ENCODE measurements at places on chromosomes 6 and 20.

DNA sequence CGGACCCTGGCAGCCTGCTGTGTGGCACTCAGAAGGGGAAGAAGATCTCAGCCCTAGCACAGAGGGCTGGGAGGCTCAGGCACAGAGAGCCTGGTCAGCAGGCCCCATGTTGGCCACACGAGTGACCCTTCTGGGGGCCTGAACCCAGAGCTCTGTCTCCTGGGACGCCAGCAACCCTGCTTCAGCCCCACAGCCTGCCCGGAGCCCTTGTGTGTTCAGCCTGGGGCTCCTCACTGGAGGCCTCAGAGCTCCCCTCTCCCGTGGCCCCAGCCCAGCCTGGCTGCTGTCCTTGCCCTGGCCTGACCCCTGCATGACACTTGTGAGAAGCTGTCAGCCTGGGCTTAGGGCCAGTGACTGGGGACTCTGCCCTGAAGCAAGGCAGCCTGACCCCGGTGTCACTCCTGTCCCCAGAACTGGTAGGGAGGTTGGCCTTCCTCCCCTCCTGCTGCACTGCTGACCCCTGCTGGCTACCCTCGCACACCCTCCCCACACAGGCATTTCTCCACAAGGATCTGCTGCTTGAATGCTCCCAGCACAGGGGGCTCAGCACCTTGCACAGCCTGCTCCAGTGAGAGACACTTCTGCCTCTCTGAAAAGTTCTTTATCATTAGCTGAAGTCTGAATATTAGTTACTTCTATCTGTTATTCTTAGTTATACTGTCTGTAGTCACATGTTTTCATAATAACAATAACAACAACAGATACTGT is 15.4 kb upstream of the IP6K3 start:
- H3K36me3 ChIP-seq = no peaks in the 10 kb centered on the region
- peaks cover 4% of the 10 kb centered on the region for H3K4me1 ChIP-seq
- no peaks in the 10 kb centered on the region for H3K27me3 ChIP-seq
- DNase-seq = no peak
- no peak overlapping the region for H3K4me3 ChIP-seq
- no peak overlapping the region for H3K27ac ChIP-seq

DNA sequence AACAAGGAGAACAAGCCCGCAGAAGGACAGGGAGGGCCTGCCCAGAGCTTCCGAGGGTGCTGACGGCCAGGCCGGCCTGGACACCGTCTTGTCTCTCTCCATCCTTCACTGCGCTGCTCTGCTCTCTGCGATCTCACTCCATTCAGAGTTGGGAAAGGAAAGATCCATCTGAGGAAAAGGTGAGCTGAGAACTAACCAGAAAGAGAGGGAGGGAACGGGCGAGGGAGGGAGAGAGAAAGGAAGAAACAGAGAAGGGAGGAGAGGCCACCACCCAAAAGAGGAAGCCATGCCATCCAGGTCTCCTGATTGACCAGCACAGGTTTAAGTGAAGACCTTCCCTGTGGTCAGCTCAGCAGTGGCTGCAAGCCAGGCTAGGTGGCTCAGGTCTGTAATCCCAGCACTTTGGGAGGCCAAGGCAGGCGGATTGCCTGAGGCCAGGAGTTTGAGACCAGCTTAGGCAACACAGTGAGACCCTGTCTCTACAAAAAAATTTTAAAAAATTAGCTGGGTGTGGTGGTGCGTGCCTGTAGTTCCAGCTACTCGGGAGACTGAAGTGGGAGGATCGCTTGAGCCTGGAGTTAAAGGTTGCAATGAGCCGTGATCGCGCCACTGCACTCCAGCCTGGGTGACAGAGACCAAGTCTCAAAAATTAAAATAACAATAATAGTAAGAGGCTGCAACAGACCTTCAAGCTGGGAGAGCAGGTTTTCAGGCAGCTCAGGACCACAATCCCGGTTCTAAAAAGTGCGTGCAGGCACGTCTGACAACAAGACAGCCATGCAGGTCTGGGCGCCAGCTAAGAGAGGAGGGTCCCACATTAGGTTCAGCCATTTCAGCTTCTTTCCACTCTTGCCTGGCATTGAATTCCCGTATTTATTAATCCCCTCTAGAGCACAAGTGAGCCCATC is 34.2 kb upstream of the DLGAP4 start:
- H3K36me3 ChIP-seq = no peaks in the 10 kb centered on the region
- no peaks in the 10 kb centered on the region for H3K4me1 ChIP-seq
- DNase-seq = no peak
- no peak overlapping the region for H3K4me3 ChIP-seq
- H3K27ac ChIP-seq = no peak overlapping the region
- H3K27me3 ChIP-seq = peaks cover 13% of the 10 kb centered on the region

GRCh38 chr20:54103067-54103761 is 32.8 kb upstream of the BCAS1 start:
- H3K27me3 ChIP-seq = no peaks in the 10 kb centered on the region

DNA sequence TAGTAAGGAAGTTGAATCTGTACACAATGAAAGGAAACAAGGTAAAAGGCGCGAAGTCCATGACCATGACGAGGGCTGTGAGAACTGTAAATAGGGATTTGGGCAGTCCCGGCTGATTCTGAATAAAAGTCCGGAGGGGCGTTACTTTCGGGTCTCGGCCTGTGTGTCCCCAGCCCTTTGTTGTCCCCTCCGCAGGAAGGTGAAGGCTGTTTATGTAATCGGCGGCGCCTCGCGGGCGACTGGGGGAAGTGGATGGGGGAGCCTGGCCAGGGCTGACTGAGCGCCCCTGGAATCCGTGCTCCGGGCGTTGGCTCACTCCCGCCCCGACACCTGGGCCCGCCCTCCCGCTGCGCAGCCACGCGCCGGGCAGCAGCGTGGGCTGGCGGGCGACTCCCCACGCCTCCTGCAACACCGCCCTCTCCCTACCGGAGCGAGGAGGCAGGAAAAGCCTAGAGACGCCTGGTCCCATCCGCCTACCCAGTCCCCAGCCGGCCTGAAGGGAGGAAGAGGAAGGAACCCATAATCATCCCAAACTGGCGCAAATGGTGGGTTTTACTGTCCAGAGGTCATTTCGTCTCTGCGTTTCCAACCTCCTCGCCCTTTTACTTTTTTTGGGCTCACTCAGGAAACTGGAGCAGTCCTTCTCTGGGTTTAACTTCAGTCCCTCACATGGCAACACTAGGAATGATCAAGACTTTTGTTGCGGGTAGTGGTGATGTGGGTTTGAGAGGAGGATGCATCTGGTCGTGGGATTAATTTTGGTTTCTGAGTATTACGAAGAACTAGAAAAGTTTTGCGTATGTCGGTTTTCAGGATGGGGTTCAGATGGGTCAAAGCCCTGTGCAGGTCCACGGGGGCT is 12.1 kb downstream of the TRIM31 start:
- H3K36me3 ChIP-seq = no peaks in the 10 kb centered on the region
- peaks cover 36% of the 10 kb centered on the region for H3K4me1 ChIP-seq
- DNase-seq = no peak
- H3K27me3 ChIP-seq = peaks cover 18% of the 10 kb centered on the region
- peak overlapping the region; percentile 46 for H3K4me3 ChIP-seq
- H3K27ac ChIP-seq = peak overlapping the region; percentile 60

DNA sequence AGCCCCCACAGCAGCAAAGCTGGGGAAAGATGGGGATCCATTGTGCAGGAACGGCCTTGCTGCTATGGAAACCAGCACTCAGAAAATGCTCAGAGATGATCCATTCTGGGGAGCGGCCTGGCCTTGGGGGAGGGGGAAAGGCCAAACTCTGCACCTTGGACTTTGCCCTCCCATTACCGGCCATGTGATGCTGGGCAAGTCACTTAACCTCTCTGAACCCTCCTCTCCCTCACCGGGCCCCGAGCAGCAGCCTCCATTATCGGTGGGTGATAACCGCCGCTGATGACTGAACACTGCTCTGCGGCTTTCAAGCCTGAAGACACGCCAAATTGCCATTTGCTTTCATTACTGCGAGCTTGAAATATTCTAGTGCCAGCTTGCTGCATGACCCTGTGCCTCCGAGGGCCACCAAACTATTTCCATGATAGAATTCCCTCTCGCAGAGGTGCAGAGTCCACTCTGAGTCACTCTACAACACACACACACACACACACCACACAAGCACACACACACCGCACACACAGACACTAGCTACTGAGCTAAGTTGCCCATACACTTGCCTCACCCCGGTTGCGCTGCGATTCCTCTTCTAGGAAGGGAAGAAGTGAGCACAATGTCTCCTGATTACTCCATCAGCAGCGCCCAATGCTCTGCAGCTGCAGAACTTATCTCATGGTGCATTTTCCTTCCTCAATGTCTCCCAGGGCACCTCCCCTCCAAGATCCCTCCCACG is 20.6 kb upstream of the SIRPA start:
- no peaks in the 10 kb centered on the region for H3K4me1 ChIP-seq
- H3K27me3 ChIP-seq = no peaks in the 10 kb centered on the region
- no peak overlapping the region for H3K27ac ChIP-seq
- no peak overlapping the region for H3K4me3 ChIP-seq

- H3K27me3 ChIP-seq = no peaks in the 10 kb centered on the region
- no peaks in the 10 kb centered on the region for H3K36me3 ChIP-seq
- no peak for DNase-seq
- H3K4me1 ChIP-seq = no peaks in the 10 kb centered on the region
- H3K4me3 ChIP-seq = no peak overlapping the region
- H3K27ac ChIP-seq = no peak overlapping the region
Measured at GRCh38 chr6:129565366-129565765, 144.6 kb downstream of the ARHGAP18 start.

- peak overlapping the region; percentile 97 for H3K4me3 ChIP-seq
- H3K27me3 ChIP-seq = no peaks in the 10 kb centered on the region
- no peak for DNase-seq
- no peaks in the 10 kb centered on the region for H3K36me3 ChIP-seq
- H3K27ac ChIP-seq = peak overlapping the region; percentile 100
- peaks cover 33% of the 10 kb centered on the region for H3K4me1 ChIP-seq
Measured at GRCh38 chr6:163414946-163415619, 565 bp downstream of the QKI start.

DNA sequence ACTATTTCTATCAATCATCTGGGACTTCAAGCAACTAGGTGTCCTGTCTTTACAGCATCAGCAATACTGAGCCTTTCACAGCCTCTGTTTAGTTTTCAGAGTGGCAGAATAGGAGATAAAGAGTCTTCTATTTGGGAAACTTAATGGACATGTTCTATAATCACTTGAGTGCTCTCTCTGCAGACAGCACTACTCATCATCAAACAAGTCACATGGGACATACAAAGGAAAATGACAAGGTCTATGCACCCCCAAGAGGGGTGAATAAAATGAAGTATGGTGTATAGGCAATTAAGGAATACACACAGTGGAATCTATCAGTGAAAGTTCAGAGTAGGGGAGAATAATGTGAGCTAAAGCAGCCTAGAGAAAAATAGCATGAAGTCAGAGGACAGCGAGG is 237.8 kb upstream of the THEMIS start:
- H3K27me3 ChIP-seq = no peaks in the 10 kb centered on the region
- H3K4me1 ChIP-seq = peaks cover 9% of the 10 kb centered on the region
- H3K36me3 ChIP-seq = no peaks in the 10 kb centered on the region
- DNase-seq = no peak

DNA sequence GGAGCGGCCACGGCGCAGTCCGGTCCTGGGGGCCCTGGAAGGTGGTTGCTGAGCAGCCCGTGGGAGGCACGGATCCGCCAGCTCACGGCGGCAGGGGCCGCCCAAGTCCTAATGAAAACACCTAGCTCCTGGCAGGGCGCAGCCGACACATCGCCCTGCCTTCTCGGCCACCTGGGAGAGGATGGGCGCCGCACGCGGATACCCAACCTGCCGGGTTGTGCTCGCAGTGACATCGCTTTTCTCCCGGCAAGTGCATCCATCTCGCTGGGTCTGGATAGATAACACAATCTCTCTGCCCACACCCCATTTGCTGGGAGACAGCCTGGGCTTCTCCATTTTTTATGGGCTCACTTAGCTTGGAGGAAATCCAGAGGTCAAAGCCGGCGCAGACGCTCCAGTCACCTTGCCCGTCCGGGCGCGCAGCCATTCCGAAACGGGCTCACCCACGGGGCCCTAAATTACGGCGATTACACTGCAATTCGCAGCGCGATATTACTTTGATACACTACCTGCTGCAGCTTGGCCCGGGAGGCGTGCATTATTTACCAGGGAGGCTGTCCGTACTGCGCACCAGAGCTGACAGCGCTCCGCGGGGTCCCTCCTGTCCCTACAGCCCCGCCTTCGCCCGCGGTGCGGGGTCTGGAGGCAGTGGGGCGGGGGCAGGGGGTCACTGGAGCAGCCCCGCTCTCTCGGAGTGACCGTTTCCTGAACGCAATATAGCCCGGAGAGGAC is 36.2 kb upstream of the CCDC167 start:
- DNase-seq = no peak
- peak overlapping the region; percentile 26 for H3K4me3 ChIP-seq
- no peaks in the 10 kb centered on the region for H3K36me3 ChIP-seq
- peaks cover 67% of the 10 kb centered on the region for H3K27me3 ChIP-seq
- no peak overlapping the region for H3K27ac ChIP-seq
- H3K4me1 ChIP-seq = peaks cover 15% of the 10 kb centered on the region

GRCh38 chr6:140872885-140873284 is 1259.8 kb upstream of the GJE1 start:
- H3K27me3 ChIP-seq = no peaks in the 10 kb centered on the region
- no peak overlapping the region for H3K4me3 ChIP-seq
- no peak for DNase-seq
- no peaks in the 10 kb centered on the region for H3K36me3 ChIP-seq
- H3K4me1 ChIP-seq = no peaks in the 10 kb centered on the region

DNA sequence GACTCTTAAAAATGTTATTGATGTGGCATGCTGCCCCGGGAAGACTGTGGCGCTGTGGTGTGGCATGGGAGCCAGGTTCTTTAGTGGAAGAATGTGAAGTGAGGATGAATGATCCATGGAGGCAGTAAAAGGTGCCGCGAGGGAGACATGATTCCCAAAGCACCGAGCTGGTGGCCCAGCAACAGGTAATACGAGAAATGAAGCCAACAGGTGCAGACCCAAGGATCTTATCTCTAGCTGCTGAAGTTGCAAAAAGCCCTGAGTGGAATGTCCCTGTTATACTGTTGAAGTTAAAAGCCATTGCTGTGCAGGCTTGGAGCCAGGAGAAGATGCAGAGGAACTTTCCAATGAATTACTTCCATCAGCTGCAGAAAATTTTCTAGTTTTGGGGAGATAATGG is 53.5 kb downstream of the OR2B6 start:
- DNase-seq = no peak
- H3K4me3 ChIP-seq = no peak overlapping the region
- peaks cover 3% of the 10 kb centered on the region for H3K27me3 ChIP-seq
- no peak overlapping the region for H3K27ac ChIP-seq
- no peaks in the 10 kb centered on the region for H3K36me3 ChIP-seq

- no peak overlapping the region for H3K4me3 ChIP-seq
- no peaks in the 10 kb centered on the region for H3K4me1 ChIP-seq
- H3K27ac ChIP-seq = no peak overlapping the region
- H3K27me3 ChIP-seq = no peaks in the 10 kb centered on the region
- H3K36me3 ChIP-seq = peaks cover 17% of the 10 kb centered on the region
Measured at GRCh38 chr20:44931911-44932310, 22.1 kb downstream of the PABPC1L start.

- H3K4me1 ChIP-seq = no peaks in the 10 kb centered on the region
- H3K36me3 ChIP-seq = no peaks in the 10 kb centered on the region
- no peak overlapping the region for H3K4me3 ChIP-seq
- H3K27ac ChIP-seq = no peak overlapping the region
Measured at GRCh38 chr6:85372188-85372914, 77.5 kb upstream of the NT5E start.
